ENCODE measurements at places on chromosomes 16 and 17. TPM values are rescaled to one million over a fixed set of nuclear protein-coding genes. Genes with fewer than 3 reads are reported as not detected.

Gene CHRNE
- 11.8 TPM for total RNA-seq

Gene ATP2C2
- total RNA-seq, result not detected

Gene TEKT5
- total RNA-seq, result not detected

Gene DNAJA2
- 71.8 TPM for total RNA-seq

Gene FGF11
- 1.9 TPM for total RNA-seq

Gene SLC38A8
- total RNA-seq, result not detected

Gene CFAP97D1
- not detected for total RNA-seq
